Stimulated activated CD4-positive, alpha-beta T cell treated with anti-CD3 and anti-CD28 coated beads, Interleukin-1b, Interleukin-23, amount 100 ng/mL, for 1 hour (primary cell): ENCODE measurements at places on chromosomes 1 and 21.

DNA sequence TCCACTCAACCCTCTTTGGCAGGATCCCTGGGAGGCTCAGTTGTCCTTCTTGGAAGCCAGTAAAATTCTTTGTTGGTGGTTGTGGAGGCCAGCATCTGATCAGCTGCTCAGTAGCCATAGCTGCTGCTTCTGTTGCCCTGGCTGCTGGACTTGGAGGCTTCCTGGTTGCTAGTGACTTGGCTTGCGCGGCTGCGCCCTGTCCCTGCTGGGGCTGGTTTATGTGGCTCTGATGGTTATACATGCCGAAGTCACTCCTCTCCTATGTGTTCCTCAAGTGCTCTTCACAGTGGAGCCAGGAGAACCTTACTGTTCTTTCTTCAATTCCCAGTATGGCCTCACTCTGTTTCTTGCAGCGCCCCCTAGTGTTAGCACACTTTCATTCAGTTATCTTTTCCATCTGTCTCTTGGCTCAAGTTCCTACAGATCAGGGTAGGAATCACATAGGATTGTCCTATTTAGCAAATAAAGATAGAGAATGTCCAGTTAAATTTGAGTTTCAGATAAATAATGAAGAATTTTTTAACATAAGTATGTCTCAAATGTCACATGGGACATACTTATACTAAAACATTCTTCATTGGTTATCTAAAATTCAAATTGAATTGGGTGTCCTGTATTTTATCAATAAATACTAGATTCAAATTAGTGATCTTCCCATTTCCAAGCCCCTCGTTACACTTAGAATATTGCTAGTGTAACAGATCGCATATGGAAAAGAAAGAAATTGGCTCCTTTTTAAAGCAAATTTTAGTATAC lies 176.5 kb downstream of the TGFB2 start:
- DNase-seq: peak; percentile 2

GRCh38 chr1:68142036-68142435 lies 90.3 kb downstream of the WLS start:
- DNase-seq: no peak

DNA sequence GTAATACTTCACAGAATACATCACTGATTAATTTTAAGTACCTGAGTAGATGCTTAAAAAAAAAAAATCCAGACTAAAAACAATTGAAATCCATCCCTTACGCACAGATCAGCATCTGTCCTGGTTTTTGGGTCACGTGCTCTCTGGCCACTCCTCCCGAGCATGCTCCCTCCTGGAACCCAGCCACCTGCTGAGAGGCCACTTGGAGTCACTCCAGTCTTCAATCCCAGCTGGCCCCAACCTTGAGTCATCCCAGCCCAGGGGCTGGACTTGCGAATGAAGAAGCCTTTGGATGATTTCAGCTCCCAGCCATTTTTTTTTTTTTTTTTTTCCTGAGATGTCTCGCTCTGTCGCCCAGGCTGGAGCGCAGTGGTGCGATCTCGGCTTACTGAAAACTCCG lies 8.9 kb downstream of the MAP1LC3C start:
- DNase-seq: no peak

GRCh38 chr1:9275567-9276034 lies 17.1 kb upstream of the SPSB1 start:
- no peak for DNase-seq

GRCh38 chr1:61426254-61426653 lies 298.7 kb downstream of the TM2D1 start:
- no peak for DNase-seq

GRCh38 chr1:2777424-2778219 lies 23.9 kb downstream of the TTC34 start:
- DNase-seq: no peak

- no peak for DNase-seq
Measured at GRCh38 chr1:224357626-224358124, 996 bp downstream of the CNIH4 start.

DNA sequence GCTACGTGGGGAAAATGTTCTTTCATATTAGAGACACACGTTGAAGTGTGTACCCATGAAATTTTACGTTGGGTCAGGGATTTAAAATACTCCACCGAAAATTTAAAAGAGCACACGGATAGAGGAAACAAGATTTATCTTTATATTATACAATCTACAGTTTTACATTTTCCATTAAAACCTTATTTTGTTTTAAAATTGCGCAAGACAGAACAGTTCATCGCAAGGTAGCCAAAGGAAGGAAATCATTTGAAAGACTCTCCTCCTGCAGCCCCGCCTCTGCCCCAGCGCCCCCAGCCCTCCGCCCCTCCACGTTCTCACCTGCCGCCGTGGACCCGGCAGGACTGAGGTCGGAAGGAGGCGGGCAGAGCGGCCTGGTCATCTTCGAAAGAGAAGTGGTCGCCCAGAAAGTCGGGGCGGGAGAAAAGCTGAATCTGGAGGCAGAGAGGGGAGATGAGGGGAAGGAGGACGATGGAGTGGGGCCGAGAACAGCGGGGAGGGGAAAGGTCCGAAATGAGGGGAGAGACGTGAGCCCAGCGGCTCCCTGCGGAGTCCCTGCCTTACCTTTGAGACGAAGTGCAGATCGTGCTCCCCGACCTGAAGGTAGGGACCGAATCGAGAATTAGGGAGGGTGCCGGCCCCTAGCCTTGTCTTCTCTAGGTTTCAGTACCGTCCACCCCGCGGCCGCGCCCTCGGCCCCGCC lies 18.0 kb downstream of the CRYBG2 start:
- no peak for DNase-seq

DNA sequence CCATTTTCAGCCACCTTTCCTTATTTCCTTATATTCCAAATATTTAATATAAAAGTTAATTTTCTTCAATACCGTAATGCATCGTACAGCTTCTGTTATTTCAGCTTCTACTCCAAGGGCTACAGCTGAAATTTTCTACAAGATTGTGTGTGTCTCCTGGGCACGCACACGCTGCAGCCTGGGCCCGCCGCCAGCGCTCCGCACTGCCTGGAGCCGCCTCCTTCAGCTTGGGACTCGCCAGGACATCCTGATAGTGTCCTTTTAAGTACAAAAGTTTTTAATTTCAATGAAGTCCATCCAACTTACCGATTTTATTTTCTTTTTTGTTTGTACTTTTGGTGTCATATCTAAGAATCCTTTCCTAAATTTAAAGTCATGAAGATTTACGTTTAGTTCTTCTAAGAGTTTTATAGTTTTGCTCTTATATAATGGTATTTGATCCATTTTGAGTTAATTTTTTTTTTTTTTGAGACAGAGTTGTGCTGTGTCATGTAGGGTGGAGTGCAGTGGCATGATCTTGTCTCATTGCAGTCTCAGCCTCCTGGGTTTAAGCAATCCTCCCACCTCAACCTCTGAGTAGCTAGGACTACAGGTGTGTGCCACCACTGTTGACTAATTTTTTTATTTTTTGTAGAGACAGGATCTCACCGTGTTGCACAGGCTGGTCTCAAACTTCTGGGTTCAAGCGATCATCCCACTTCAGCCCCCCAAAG lies 82.8 kb downstream of the AXDND1 start:
- no peak for DNase-seq

DNA sequence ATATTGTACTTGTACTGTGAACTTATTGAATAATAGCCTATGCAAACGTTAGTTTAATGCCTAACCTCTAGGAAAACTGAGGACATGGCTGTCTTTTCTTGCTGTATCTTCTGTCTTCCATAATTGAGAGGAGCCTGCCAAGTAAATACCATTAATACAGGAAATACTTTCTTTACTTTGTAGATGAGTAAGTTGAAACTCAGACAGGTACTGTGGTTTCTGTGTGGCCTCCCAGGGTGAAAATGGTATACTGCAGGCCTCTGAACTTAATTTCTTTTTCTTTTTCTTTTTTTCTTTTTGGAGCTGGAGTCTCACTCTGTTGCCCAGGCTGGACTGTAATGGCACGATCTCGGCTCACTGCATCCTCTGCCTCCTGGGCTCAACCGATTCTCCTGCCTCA lies 208.8 kb upstream of the ADGRL4 start:
- DNase-seq: no peak

- no peak for DNase-seq
Measured at GRCh38 chr1:53511933-53512806, 53.0 kb downstream of the DMRTB1 start.

DNA sequence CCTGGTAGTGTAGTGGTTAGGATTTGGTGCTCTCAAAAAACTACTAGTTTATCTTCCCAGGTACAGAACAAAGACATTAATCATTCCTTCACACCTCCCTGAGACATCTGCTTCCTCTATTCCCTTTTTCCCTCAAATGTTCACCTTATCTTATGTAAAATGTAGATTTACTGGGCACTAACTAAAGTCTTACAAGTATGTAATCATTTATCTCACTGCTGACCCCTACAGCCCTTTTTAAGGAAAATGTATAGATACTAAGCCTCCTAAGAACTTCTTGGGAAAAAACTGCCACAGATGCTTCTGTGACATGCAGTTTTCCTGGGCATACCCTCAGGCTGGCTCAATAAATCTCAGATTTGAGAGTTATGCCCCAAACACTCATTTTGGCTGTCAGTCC lies 50.8 kb upstream of the NEK7 start:
- no peak for DNase-seq

- no peak for DNase-seq
Measured at GRCh38 chr1:89548122-89548857, 23.7 kb downstream of the LRRC8B start.

DNA sequence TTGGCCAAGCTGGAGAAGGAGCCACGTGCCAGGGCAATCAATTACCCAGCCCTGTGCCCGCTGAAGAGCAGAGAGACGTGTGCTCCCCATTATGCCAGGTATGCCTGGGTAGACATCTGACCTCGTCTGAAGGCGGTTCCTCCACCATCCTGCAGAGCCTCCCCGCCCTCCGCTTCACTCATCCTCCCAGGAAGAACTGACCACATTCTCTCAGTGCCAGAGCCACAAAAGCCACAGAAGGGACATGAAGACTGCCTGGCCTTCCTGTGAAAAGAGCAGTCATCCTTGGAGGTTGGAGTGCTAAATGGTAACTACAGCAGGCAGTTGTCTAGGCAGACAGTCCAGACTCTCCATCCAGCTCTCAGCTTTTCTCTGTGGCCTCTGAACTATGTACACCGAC lies 12.0 kb downstream of the SYT2 start:
- no peak for DNase-seq

GRCh38 chr1:232473324-232473723 lies 156.6 kb downstream of the SIPA1L2 start:
- DNase-seq: no peak

GRCh38 chr1:112533029-112533428 lies 24.3 kb downstream of the WNT2B start:
- no peak for DNase-seq

GRCh38 chr1:24643363-24644099 lies 429 bp downstream of the SRRM1 start:
- no peak for DNase-seq

DNA sequence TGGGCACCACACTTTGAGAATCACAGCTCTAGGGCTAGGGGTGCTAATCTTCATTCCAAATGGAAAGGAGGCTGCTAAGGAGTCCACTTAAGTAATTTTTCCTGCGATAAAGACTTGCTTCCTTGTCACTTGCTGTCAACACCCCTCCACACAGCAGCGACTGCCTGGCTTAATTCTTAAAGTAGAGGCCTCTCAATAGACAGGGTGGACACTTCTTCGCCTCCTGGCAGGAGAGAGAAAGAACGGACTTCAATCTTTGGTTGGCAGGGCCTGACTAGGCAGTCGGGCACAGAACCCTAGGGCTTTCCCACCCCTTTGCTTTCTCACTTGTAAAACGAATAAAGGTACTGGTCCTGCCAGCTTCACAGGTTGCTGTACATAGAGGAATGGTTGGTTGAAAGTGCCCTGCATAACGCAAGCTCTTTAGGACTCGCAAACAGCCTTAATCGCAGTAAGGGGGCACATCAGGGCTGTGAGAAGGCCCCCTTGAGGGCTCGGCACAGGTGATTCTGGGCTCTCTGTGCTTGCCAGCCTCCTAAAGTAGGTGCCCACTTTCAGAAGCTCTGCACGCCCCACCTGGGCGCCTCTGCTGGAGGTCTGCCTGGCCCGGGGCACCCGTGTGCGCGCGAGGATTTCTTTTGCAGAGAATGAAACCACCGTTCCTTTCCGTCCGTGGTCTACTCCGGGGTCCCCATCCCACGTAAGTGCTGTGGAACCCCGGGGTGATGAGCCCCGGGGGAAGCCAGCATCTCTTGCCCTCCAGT lies 47.6 kb upstream of the CD34 start:
- DNase-seq: no peak

DNA sequence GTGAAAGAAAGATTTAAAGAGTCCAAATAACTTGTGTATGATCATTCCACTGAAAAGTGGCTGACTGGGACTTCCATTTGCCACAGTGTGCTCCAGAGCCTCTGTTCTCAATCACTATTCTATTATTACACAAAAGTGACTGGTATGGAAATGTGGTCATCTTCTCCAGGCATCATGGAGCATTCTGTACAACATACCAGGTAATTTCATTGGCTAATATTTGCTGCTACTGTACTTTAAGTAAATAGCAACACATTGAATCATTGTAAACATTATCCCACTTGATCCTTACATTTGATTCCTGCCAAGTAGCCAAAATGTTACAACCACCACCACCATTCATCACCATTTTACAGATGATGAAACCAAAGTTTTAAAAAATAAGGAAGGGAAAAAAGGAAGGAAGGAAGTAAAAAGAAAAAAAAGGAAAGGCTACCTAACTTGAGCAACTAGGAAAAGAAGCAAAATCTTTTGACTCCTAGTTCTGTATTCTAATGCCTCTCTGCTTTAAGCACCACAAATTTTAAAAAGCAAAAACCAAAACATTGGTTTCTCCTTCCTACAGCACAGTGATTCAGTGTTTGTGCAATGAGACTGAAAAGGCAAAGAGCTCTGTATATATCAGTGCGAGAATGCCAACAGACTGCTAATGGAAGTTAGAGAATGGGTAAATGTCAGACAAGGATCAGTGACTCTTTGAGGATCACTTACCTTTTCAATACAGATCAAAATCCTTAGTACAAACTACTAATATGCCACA lies 361.4 kb upstream of the PTBP2 start:
- DNase-seq: no peak

GRCh38 chr21:15442743-15443469 lies 286.9 kb upstream of the USP25 start:
- no peak for DNase-seq

- DNase-seq: no peak
Measured at GRCh38 chr1:83673312-83673711, 325.6 kb downstream of the TTLL7 start.

DNA sequence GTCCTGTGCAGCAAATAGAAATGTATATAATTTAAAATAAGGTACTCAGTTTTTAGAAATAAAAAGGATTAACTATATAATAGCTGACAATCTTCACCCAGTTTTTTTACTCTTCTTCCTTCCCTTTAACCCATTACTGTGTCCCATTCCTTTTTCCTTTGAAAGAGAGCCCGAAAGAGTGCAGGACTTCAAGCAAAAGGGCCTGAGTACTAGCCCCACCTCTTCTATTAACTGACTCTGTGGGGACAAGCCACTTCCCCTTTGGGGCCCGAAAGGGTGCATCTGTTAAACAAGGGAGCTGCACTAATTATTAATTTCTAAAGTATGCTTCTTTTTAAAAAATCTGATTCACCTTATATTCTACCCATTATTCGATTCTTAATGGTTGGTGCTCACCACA lies 3.3 kb downstream of the USP24 start:
- no peak for DNase-seq
